ENCODE measurements at places on chromosomes 6 and 20.

GRCh38 chr20:57361517-57361916 is 10.5 kb downstream of the RAE1 start:
- no peak for DNase-seq

GRCh38 chr6:52126231-52126630 is 38.8 kb upstream of the PKHD1 start:
- DNase-seq: no peak

DNA sequence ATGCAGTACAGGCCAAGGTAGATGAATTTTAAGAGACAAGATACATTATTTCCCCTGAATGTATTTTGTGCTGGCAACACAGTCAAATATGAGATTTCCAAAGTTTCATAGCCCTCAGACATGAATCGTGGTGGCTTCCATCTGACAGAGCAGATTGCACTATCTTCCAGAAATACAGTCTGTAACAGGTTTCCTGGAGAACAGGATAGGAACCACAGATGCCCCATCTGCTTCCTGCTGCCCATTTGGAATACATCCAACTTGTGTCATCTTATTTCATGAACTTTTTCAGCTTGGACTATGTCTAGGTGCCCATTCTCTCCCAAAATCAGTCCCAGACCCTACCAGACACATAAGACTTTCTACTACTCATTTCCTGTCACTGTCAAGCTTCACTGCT is 426.0 kb downstream of the KIF16B start:
- DNase-seq: no peak

DNA sequence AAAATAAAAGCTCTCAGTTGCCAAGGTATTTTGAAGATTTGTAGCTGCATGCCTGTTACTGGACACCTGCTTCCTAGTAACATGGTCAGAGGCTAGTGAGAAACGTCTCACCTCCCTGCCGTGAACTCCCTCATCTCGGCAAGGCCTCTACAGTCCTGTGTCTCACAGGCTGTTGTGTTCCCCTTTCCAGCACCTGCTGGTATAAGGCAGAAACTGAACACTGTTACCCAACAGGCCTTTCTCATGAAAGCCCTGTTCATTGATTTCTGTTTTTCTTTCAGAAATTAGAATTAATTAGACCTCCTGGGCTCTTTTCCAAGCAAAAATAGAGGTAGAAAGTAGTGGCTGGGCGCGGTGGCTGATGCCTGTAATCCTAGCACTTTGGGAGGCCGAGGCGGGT is 17.6 kb upstream of the SRSF3 start:
- no peak for DNase-seq

- DNase-seq: no peak
Measured at GRCh38 chr6:160417550-160417949, 69.4 kb downstream of the SLC22A3 start.

GRCh38 chr6:54002116-54002515 is 109.1 kb upstream of the MLIP start:
- DNase-seq: no peak

DNA sequence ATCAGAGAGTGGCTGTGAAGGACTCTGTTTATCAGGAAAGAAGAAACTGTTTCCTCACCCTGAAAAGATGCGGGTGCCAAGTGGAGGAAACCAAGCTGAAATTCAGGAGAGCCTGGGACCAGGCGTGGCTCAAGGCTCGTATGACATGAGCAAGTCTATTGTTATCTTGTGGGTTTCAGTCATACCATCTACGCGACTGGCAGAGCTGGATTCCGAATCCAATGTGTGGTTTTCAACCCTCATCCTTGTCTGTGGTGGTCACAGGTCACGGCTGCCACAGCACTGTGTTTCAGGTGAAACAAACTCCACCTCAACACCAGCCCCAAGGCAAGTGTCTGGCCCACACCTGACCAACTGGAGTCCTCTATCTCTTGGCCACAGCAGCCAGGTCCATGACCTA is 9.1 kb downstream of the MC3R start:
- no peak for DNase-seq

- DNase-seq: no peak
Measured at GRCh38 chr6:84568971-84569370, 195.4 kb downstream of the TBX18 start.

GRCh38 chr6:144141470-144141869 is 8.8 kb upstream of the STX11 start:
- DNase-seq: no peak

Measured in central memory CD4-positive, alpha-beta T cell (primary cell).